Frontal cortex (tissue), 4 donors: ENCODE measurements at places on chromosomes 3 and 15.
A peak's percentile ranks its signal among the peaks of the same experiment; 100 is the strongest.

GRCh38 chr15:101091080-101092017, 160.5 kb downstream of the CHSY1 start:
- DNase-seq, result peak; percentile 35

GRCh38 chr3:25665315-25666280, 891 bp upstream of the TOP2B start:
- peak; percentile 34 for DNase-seq

DNA sequence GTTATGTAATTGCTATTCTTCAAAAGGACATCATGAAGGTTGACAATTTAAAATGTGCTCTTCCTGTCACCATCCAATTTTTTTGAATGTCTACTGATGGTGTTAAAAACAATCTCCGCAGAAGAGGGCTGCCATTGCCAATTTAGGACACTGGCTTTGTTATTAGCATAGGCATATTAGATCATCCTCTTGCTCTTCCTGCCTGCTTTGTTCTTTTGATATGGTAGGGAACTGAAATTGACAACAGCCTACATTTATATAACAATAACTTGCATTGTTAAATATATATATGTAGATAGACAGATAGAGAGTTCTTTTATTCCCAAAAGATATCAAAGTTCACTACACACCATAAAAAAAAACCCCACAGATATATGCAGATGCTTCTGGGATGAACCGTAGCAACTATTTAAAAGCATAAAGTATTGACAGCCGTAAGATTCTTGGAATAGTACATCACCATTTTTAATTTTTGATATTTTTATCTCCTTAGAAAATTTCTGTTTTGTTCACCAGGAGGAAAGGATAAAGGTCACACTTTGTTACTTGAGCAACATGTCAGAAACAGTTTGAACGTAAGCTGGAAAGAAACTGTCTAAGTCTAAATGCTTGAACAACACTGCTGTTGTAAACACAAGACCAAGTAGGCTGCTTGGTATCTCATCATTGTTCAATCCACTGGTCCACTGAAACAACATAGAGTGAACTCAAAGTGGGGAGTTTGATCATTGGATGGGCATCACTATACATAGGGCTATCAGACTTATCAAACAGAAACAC, 66.5 kb downstream of the MDFIC2 start:
- no peak for DNase-seq

GRCh38 chr3:53940623-53941022, 49.0 kb upstream of the SELENOK start:
- no peak for DNase-seq

GRCh38 chr3:124886168-124887056, 753 bp downstream of the ITGB5 start:
- peak; percentile 62 for DNase-seq

DNA sequence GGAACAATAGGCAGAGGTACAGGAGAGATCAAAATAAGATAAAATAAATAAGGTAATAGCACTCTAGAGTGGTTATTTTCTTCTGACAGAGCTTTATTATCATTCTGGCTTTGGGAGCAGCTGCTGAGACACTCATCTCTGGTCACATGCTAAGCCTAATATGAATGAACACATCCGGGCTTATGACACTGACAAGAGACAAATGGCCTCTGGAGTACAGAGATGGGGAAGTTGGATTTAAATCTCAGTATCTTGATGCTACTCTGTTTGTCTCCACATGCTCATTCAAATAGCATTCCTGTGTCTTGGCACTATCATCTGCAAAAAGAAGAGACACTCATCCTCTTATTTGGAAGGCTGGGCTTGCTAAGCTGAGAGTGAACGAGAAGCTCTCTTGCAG, 55.6 kb downstream of the TMEM45A start:
- DNase-seq, result no peak

DNA sequence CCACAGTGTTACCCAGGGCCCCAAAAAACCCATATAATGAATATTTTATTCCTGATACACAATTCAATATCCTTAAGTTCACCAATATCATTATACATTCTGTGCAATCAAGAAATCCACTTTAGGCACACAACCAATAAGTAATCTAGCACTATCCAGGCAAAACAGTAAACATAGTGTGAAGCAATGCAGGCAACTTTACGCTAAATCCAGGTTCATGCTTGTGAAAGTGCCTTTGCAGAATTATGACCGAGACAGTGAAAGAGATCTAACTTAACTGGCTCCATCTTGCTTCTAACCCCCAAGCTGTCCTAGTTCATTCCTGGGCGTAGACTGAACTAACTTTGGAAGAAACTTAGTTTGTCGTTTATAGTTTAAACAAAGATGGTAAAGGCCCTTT, 34.2 kb upstream of the INO80 start:
- DNase-seq, result no peak

GRCh38 chr15:82570721-82571508, 30.7 kb upstream of the RPS17 start:
- no peak for DNase-seq

DNA sequence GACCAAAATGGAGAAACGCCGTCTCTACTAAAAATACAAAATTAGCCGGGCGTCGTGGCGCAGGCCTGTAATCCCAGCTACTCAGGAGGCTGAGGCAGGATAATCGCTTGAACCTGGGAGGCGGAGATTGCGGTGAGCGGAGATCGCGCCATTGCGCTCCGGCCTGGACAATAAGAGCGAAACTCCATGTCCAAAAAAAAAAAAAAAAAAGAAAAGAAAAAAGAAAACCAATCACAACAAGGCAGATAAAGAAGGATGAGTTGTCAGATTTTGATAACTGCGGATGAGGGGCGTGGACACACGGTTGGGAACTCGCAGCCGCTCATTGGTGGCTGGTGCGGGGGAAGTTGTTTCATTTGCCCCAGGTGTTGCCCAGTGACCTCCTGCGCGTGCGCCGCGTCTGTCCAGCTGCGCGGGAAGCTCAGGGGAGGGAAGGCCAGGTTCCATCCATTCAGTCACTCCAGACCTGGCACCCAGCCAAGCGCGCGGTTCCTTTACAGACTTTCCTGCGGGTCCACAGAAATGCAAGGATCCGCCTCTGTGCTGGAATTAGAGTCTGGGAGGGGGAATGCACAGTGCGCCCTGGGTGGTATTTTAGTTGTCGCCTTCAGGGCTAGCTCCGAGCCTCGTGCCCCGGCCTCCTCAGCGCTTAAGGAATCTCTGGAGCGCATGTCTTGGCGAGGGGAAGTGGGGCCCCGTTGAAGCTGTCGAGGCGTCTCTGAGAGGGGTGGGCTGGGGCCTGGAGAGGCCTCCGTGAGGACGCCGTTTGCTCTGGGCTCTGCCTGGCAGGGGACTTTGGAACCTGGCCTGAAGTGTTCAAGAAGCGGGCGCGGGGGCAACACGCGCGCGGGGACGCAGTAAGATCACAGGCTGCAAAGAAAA, 708 bp upstream of the GCHFR start:
- peak; percentile 70 for DNase-seq

DNA sequence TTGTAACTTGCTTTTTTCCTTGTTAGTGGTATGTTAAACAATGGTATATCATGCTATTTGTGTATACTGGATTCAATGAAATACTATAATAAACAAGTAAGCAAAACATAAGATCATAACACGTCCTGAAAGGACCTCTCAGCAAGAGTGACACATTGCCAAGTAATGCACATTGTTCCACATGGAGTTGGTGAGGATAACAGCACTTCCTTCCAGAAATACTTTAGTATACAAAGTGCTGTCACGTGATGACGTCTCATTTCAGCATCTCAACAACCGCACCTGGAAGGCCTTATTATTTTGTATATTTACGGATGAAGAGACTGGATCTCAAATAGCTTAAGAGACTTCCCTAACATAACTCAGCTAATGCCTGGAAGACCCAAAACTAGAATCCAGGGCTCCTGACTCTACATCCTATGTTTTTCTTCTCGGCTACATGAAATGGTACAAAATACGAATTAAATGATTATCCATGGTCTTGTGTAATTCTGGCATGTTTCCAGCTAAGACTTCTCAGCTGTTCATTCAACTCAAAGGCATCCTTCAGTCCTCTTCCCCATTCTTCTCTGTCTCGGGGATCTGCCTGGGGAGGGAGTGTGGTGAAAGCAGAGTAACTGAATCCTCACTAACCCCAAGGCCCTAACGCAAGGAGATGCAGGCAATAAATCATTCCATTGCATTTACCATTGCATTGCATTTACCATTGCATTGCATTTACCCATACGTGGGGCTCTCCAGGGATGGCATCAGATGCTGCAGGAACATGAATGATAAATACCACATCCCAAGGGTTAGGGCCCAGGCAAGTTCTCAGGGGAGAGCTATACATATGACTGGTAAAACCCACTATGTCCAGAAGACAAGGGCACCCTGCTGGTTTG, 79.2 kb downstream of the LIPC start:
- no peak for DNase-seq

- DNase-seq, result no peak
These were observed 3.2 kb upstream of the SIAH2 start for GRCh38 chr3:150765949-150766720.

- DNase-seq, result no peak
These were observed 46.3 kb downstream of the LSM3 start for GRCh38 chr3:14224895-14225294.

- no peak for DNase-seq
These were observed 221.2 kb downstream of the SNRPN start for GRCh38 chr15:25175789-25176615.

DNA sequence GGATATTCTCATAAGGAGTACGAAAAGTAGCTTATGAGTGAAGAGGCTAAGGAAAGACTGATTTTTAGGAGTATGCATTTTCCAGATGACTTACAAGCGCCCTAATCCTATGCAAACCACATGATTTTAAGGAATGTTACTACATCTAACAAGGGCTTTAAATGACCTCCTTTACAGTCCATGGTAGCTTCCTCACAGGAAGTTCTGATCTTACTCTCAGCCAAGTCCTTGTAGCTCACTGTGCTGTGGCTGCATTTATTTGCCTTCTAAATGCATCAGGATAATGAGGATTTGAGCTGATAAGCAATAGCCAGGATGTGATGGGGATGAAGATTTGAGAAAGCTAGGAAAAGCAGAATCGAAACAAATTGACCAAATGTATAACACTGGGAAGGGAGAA, 896.0 kb downstream of the MCTP2 start:
- DNase-seq, result no peak

GRCh38 chr15:31211353-31211752, 109.8 kb upstream of the TRPM1 start:
- no peak for DNase-seq

DNA sequence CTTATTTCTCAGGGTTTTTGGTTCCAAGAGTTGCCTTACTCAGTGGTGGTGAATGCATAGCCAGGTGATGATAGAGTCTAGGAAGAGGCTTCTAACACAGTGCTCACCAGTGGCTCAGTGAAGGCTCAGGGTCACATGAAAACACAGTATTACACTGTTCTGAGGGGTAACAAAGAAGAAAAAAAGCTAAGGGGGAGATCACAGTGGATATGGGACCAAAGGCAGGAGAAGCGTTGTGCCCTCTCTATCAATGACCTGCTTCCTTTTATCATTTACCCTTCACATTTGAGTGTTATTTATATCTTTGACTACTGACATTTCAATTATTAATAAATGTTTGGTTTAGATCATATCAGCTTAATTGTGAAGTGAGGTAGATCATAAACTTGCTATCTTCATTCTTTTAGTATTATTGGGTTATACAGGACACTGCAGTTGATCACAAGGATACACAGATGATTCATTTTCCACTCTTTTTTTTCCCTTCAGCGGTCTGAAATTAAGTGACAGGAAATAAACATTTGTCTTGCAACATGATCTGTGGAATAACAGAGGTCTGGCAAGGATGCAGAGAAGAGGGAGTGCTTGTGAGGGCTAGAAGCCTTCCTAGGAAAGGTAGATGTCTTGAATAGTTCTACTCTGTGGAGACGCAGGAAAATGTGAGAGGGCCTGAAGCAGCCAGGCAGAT, 171.7 kb downstream of the C3orf38 start:
- DNase-seq, result no peak

GRCh38 chr3:17514597-17514996, 227.8 kb downstream of the TBC1D5 start:
- DNase-seq, result no peak

DNA sequence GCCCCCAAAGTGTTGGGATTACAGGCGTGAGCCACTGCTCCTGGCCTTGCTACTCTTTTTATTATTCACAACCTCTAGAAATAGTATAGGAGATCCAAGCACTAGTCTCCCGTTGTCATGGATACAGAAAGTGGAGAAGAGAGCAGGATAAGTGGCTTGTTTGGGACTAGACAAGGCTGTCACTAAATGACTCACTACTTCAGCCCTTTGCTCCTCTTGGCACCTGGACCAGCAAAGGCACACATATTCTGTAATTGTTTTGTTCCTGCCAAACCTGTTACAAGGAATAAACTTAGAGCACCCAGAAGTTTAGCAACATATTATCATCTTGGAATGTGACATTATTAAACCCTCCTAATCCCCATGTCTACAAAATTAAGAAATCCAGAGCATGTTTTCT, 427.2 kb upstream of the THBS1 start:
- DNase-seq, result no peak

- no peak for DNase-seq
These were observed 2.9 kb upstream of the PSTPIP1 start for GRCh38 chr15:76991741-76992645.

- no peak for DNase-seq
These were observed 7.2 kb upstream of the MEF2A start for GRCh38 chr15:99558571-99558970.

DNA sequence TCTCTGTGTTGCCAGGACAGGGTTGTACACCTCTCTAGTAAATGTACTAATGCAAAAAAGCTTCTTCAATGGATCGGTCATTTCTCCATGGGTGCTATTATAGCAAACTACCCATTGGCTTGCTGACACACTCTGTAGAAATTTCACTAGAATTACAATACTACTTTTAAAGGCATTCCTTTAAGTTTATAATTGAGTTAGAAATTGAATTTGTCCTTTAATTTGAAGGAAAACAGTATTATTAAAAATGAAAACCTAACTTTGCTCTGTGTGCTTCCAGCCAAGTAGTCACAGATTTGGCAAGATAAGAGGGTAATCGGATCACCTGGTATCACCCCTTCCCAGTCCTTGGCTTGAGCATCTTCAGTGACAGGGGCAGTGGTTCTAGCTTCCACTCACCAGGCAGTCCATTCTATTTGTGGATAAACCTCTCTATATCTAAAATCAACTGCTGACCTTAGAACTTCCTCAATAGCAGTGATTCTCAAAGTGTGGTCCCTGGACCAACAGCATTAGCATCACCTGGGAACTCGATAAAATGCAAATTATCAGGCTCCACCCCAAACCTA, 93.2 kb downstream of the GHSR start:
- no peak for DNase-seq

GRCh38 chr3:133535971-133536881, 37.3 kb upstream of the CDV3 start:
- DNase-seq, result no peak

- no peak for DNase-seq
These were observed 20.3 kb downstream of the CSRNP1 start for GRCh38 chr3:39133093-39133490.

GRCh38 chr15:95105229-95105628, 873.9 kb downstream of the MCTP2 start:
- no peak for DNase-seq

DNA sequence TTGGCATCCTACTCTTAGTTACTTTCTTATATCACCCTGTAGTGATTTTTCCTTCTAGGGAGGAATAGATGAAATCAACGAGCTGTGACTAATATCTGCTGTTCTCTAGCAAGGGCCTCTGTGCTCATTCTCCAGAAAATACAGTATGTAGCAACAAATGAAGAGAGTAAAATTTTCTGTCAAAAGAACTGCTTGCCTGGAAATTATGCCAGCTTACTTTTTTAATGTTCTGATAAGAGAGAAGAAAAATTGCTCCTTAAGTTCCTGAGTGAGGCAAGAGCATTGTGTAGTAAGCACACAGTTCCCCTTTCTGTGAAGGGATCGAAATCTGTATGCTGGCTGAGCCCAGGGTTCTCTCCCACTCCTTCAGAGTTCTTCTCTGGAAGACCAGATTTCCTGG, 51.4 kb upstream of the GK5 start:
- no peak for DNase-seq
